ENCODE measurements at places on chromosomes 3 and 15.

DNA sequence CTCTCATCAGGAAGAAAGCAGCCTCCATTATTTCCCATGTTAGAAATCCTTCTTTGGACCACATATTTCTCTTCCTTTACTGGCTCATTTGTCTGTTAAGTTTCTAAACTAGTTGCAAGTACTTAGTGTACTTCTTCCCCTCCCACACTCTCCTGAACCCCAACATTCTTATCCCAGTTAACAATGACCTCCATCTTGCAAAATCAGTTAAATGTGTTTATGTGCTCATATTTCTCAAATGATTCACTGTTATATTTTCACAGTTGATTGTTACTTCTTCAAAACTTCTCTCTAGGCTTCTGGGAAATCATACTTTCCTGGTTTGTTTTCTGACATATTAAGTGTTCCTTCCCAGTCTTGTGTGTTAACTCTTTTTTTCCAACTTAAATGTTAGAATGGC, 856.9 kb downstream of the EPHA3 start:
- no peak for DNase-seq

DNA sequence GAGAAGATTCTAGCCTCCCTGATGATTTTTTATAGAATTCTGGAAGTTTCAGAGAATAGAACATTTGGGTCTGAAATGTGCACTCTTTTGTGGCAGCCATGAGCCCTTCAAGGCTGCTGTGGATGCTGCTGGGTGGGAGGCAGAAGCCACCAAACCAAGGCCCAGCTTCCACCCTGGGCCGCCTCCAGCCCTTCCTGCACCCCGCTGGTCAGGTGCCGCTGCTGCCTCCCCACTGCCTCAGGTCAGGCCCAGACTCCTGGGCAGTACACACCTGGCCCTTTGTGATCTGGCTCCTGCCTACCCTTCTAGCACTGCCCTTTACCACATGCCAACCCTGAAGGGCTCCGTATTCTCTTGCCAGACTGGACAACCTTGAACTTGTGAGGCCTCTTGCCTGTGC, 28.3 kb downstream of the PPCDC start:
- no peak for DNase-seq

DNA sequence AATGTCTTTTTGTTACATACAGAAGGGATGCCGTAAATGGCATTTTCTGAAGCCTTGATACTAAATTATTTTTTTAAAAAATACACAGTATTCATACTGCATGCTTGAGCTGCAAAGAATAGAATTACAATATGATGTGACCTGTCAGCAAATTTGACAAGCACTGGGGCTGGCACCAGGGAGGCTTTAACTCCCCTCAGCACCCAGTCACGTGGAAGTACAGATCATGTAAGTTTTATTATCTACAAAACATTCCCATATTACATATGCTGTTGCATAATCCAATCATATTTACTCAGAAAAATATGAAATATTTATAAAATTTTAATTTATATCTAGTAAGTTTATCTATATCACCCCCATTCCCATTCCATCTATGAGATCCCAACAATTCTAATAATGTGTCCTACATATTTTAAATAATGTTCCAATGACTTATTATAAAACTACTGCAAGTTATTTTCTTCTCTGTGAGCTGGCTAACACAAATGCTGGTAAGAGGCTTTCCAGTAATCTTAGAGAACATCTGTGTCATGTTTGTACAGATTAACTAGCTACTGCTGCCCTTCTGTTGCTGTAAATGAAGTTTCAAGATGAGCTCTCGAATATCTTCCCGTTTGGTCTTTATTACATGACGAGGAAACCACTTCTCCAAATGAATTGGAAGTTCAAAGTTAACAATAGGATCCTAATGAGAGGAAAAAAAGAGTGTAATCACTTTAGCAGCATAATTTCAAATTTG, 5.2 kb upstream of the IMPG2 start:
- no peak for DNase-seq

DNA sequence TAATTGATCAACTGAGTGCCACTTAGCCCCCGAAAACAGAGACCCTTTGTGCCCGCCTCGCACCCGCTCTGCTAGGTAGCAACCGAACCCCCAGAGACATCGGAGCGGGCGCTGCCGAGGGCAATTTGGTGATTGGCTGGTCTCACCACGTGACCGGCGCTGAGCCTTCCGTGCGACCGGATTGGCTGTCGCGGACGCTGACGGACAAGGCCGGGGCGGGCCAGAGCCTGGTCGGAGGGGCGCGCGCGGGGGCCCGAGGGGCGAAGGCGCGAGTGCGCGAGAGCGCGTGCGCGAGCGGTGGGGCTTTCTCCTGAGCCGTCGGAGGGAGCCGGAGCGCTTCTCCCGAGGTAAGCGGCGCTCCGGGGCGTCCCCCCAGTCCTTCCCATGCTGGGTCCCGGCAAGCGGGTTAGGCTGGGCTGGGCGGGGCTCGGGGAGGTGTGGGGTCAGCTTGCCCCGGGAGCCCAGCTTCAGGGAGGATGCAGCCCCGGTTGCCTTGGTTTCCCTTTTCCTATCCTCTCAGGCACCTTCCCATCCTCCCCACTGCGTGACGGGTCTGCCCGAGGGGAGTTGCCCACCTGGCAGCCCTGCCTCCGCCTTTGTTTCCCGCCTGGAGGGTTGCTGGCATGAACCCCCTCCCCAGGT, at the start of gene TMEM108:
Gene TMEM108 (plus strand): TSS at position 303 of the 642 bp plus-strand sequence.
- DNase-seq, result no peak

- no peak for DNase-seq
These were observed 202.0 kb downstream of the FNDC3B start for GRCh38 chr3:172241405-172241804.

DNA sequence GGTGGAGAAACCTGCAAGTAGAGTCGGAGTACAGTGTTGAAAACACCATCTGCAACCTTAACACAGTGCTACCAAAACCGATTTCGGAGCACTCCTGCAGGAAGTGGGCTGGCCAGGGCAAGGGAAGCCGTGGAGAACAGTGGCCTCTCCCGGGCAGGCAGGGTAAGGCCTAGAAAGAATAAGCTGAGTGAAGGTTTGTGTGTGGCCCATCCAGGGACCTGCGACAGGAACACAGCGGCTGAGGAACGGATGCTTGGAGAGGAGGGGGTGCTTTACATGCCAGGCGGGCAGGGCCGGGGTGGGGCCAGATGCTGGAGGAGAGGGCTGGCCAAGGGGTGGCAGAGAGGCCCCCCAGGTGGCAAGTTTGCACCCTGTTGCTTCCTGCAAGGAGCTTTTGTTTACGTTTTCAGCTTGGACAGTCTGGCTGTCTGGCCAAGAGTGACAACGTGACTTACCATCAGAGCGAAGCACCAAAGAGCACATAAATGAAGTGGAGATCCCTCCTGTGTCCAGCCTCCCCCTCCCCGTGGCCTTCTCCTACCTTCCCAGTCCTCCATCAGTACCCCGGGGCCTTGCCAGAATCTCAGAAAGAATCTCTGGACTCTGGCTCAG, 156.5 kb downstream of the PGPEP1L start:
- peak; percentile 75 for DNase-seq

GRCh38 chr15:71044006-71044405, 71.3 kb upstream of the THSD4 start:
- DNase-seq, result no peak

DNA sequence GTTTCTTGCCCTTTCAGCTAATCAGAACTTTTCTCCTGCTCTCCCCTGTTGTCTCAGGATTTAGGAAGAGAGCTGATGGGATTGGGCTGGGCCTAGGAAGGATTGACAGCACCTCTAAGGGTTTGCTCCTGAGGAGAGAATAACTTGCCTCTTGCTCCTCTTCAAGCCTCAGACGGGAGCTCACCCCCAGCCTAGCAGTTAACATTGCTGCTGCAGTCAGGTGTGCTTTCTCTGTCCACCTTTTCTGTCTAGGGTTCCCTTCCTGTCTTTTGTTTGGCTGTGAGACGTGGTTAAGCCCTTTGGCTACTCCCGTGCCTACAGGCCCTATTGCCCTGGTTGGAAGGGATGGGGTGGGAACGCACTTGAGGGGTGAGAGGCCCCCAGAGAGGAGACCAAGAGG, 20.1 kb downstream of the TMEM108 start:
- DNase-seq, result no peak

DNA sequence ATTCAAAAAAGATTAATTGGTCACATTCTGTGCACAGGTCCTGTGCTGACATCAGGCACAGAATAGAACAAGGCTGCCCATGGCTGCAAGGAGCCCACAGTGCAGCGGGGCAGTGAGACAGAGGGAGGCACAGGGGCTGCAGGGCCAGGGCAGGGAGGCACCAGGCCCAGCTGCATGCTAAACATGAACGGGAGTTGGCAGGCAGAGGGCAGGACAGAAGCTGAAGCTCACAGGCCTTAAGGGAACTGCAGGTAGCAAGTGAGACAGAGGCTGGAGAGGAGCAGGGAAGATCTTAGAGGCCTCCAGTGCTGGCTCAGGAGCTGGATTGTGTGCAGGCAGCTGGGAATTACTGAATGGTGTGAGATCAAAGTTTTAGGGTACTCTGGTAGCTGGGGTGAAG, 26.2 kb downstream of the IDH3A start:
- DNase-seq, result no peak

GRCh38 chr15:100125401-100126191, 216.2 kb downstream of the ADAMTS17 start:
- no peak for DNase-seq

DNA sequence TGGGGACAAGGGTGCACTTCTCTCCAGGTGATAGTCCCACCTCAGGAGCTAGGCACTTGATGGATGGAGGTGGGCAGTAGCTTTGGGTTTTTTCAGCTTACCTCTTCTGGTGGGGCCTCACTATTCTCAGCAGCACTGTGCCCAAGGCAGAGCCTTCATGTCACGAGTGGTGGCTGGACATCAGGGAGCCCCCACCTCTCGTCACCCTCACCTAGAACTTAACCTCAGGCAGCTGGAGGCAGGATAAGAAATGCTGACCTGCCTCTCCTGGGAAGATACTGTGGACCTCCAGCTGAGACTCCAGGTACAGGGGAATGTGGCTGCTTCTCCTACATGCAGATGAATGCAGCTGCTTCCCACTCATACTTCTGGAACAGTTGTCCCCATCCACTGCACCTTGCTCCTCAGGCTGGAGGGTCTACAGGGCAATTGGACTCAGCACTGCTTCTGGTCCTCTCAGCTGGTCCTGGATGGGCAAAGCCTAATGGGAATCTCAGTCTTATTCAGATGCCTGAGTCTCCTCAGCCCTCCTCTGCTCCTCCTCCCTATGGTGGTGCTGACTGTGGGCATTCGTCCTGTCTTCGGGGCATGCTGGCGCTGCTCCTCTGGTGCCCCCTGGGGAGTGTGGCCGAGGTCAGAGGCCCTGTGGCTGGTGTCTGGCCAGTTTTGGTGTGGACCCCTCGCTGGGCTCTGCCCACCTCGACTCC, 129.9 kb downstream of the KLF13 start:
- DNase-seq, result no peak

DNA sequence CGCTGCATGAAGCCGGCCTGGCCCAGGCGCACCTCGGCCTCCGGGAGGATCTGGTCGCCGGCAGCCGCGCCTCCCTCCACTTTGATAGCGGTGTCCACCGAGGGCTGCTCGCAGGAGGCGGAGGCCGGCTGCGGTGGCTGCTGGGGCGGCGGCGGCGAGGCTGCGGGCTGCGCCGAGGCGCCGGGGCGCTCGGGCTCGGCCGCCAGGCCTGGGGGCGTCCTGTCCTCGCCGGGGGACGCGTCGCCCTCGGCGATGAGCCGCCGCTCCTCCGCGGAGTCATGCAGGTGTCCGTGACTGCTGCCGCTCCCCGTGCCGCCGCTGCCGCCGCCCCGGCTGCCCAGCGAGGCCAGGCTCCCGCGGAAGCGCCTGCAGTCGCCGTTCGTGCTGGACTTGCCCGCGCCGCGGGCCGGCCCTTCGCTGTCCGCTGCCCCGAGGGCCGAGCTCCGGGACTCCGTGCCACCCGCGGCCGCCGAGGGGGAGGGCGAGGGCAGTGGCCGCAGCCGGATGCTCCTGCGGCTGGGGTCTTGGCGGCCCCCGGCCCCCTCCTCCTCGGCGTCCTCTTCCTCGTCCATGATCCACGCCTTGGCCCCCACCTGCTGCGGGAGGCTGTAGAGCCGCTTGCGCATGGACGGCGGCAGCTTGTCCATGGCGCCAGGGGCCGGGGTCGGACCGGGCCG, 996 bp downstream of the HCN4 start:
- no peak for DNase-seq

GRCh38 chr15:78979456-78980320, 34.8 kb upstream of the CTSH start:
- DNase-seq, result peak; percentile 10

DNA sequence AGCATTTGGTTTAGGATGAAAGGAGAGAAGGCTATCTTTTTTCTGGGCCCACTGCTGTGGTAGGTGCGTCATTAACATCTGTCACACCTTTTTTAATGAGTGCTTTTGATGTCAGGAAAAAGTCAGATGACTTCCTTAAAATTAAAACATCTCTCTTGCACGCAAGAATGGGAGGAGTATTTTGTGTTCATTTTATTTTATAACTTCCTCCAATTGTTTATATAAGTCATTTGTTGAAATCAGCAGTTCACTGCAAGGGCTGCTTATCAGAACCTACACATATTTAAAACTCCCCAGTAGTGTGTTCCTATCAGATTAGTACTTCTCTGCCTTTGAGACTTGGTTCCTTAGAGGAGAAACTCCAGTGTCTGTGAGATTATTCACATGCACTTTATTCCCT, 143.8 kb downstream of the NEO1 start:
- no peak for DNase-seq

- no peak for DNase-seq
These were observed 225.8 kb downstream of the CGGBP1 start for GRCh38 chr3:87833039-87833377.

- peak; percentile 14 for DNase-seq
These were observed 568 bp upstream of the NCBP2 start for GRCh38 chr3:196942915-196943277.

GRCh38 chr3:141250342-141250741, 18.7 kb downstream of the PXYLP1 start:
- DNase-seq, result no peak

GRCh38 chr3:135621184-135621920, 344.2 kb upstream of the PPP2R3A start:
- DNase-seq, result no peak

All from T-cell (primary cell).